Suppressor macrophage treated with lipopolysaccharide for 1 hour (primary cell): ENCODE measurements at places on chromosomes 12 and 14.

- no peak for DNase-seq
Observed at GRCh38 chr12:111174961-111175345, 193.9 kb downstream of the PHETA1 start.

GRCh38 chr12:12123036-12123604, 52.4 kb downstream of the BCL2L14 start:
- DNase-seq: peak; percentile 64

DNA sequence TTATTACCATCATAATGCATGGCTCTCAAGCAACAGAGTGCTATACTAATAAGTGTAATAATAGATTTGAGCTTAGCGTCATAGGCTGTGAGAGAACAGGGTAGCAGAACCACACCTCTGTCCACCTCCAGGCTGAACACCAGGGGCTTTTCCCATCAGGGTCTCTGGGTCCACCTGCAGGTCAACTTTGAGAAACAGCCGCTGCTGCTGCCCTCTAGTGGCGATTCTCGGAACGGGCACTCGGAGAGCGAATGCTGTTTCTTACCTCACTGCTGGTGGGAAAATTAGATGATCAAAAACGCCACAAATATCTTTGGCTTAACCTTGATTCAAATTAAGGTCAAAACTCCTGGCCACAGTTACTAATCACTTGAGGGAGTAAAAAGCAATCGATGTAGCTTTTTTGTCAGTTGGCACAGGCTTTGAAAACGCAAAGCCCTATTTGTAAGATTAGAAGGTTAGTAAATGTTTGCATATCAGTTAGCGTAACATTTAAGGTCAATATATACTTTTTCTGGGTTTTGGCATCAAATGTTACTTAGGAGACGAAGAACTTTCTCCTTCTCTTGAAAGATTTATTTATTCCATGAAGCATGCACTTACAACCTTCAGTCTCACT, 127.9 kb upstream of the TMEM132D start:
- DNase-seq: peak; percentile 60

DNA sequence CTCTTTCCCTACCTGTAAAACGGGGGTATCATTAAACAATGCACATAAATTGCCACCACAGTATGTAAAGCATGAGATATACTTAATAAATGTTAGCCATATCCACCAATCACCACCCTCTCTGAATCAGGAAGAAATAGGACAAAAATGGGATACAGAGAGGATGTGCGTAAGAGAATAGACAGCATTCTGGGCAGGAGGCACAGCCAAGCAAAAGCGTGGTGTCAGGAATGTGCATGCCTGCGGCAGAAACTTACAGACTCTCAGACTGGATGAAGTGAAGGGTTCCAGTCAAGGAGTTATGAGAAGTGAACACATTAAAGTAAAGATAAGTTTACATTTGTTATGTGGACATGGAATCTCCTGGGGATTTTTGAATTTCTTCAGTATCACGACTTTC, 121.7 kb upstream of the MDM1 start:
- no peak for DNase-seq

GRCh38 chr12:69490920-69491643, 20.9 kb downstream of the FRS2 start:
- no peak for DNase-seq

- DNase-seq: no peak
Observed at GRCh38 chr12:90163975-90164374, 455.3 kb upstream of the ATP2B1 start.

DNA sequence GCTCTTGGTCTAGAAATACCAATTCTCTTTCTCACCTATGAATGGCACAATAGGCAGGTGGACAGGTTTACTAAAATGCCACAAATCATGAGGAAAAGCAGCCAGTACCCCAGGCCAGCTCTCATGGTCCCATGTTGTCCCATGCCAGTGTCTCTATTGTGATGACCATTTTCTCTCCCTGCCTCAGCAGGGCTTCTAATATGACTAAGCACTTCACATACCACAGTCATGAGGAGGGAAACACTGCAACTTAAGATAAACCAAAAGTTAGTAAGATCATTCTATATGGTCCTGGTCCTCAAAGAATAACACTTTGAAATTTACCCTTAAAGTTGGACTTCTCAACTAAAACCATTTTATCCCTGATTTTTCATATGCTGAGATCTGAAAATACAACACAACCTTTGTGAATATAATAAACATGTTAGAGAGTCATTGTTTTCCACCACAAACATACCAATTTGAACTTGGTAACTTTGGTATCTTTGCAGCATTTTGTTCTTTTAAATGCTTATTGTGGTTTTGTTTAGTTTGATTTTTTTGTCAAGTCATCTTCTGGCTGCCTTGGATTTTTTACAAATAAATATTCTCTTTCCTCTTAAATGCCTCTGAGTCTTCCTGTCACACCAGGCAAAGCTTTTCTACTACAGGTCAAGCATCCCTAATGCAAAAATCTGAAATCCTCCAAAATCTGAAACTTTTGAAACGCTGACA, 3.6 kb downstream of the TTC5 start:
- peak; percentile 3 for DNase-seq

DNA sequence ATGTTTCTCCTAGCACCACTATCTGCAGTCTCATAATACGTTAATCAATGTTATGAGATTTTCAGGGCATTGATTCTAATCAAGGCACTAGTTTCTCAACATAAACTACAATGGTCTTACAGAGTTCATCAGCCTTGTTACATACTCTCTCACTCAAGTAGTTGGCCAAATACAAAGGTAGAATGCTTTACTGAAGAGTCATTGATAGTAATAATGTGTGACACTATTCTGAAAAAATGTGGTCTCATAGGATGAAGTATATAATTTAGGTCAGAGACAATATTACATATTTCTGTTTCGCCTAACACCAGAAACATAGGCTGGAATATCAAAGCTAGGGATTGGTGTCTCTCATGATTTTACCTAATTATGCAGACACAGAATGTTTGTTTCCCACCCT, 35.2 kb upstream of the MDGA2 start:
- DNase-seq: no peak

- no peak for DNase-seq
Observed at GRCh38 chr12:60174476-60174875, 578.6 kb downstream of the SLC16A7 start.

GRCh38 chr14:38290601-38291188, 34.8 kb upstream of the CLEC14A start:
- DNase-seq: no peak

DNA sequence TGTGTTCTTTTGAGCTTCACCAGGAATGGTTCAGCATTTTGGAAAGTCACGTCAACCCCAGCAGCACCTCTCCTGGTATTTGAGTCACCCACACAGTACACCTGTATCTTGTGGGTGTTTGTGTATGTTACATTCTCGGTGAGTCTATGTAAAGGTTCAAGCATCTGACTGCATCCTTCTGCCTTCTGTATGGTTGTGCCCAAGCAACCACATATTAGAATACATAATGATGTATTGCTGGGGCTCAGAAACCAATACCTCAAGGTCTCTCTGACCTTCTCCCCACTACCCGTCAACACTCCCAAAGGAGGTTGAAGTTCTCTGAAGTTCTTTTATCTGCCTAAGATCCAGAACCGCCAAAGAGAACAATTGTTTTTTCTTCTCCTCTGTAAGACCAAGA, 9.2 kb upstream of the TMEM229B start:
- no peak for DNase-seq

DNA sequence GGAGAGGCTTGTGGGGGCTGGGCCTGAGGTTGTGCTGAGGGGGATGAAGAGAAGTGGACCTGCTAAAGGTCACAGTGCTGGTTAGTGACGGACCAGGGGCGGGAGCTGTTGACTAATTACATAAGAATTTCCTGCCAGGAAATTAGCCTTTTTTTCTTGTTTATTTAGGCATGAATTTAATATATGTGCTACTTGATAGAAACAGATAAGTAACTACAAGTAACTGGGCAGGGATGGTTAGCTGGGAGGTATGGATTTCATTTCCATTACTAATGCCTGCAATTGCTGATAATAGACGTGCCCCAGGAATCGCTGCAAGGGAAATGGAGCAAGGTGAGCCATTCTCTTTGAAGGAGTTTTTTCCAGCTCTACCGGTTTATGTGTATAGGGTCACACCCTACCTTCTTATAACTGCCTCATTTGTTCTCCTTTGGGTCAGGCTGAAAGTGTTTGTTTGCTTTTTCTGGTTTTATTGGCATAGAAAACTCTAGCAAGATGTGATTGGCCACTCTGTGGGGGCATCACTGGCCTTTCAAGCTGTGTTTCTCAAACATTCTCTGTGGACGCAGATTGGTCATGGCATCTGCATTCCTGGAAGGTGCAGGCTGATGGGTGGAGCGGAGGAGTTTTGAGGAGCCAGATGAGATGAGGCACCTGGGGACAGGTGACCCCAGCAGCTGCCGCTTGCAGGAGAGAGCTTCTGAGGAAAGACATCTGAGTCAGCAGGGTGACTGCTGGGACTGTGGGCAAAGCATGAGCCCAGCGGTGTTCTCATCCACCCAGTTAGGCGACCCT, 19.0 kb upstream of the GPRC5A start:
- DNase-seq: no peak

GRCh38 chr12:6840761-6841515, at the start of gene GNB3:
GNB3 (plus strand) TSS chr12:6840925; CDS start chr12:6841288, 363 bp downstream.
- DNase-seq: no peak

- no peak for DNase-seq
Observed at GRCh38 chr14:75402867-75403413, 24.9 kb upstream of the JDP2 start.

- DNase-seq: peak; percentile 49
Observed at GRCh38 chr14:74018174-74018585, 908 bp downstream of the ENTPD5 start.

GRCh38 chr12:54020591-54021405, 7.4 kb upstream of the HOXC6 start:
- no peak for DNase-seq

GRCh38 chr12:70785896-70786295, 134.6 kb downstream of the PTPRR start:
- DNase-seq: no peak
